A549 treated with DMSO at 1 μM for 4 hours (cell line): ENCODE measurements at places on chromosomes 2 and 18. TPM values are rescaled to one million over a fixed set of nuclear protein-coding genes. Genes with fewer than 3 reads are reported as not detected.

ASXL3 gene
- total RNA-seq: not detected in 5 replicates

PPM1G gene
- total RNA-seq: 162 to 187 TPM (median 174 TPM) in 5 replicates

GKN1 gene
- 0.57 to 0.74 TPM (median 0.71 TPM) in 5 replicates for total RNA-seq

XDH gene
- 1.1 to 1.8 TPM (median 1.4 TPM) in 5 replicates for total RNA-seq

CFLAR gene
- 63.4 to 80.2 TPM (median 72.4 TPM) in 5 replicates for total RNA-seq

IL18RAP gene
- total RNA-seq: 0.02 to 0.06 TPM in 2 of 5 replicates, not detected in the others

POTEI gene
- total RNA-seq: 0.01 TPM in 1 of 5 replicates, not detected in the others

AFTPH gene
- total RNA-seq: 21.4 to 29.2 TPM (median 24.5 TPM) in 5 replicates

RALBP1 gene
- total RNA-seq: 24.6 to 33.3 TPM (median 30.9 TPM) in 5 replicates

SPP2 gene
- total RNA-seq: not detected in 5 replicates

TSPYL6 gene
- not detected in 5 replicates for total RNA-seq

SP110 gene
- total RNA-seq: 5.6 to 7.2 TPM (median 6.8 TPM) in 5 replicates

NCKAP5 gene
- 0.76 to 1.7 TPM (median 1.3 TPM) in 5 replicates for total RNA-seq

INPP4A gene
- 6.5 to 10.6 TPM (median 10.0 TPM) in 5 replicates for total RNA-seq

GPR17 gene
- 0.06 to 0.47 TPM (median 0.10 TPM) in 5 replicates for total RNA-seq
